ENCODE measurements at places on chromosomes 16 and 17. TPM values are rescaled to one million over a fixed set of nuclear protein-coding genes. Genes with fewer than 3 reads are reported as not detected.

- no peaks in the 10 kb centered on the region for H3K36me3 ChIP-seq
- no peak overlapping the region for H3K27ac ChIP-seq
- DNase-seq, result no peak
- H3K27me3 ChIP-seq, result no peaks in the 10 kb centered on the region
- H3K4me1 ChIP-seq, result peaks cover 44% of the 10 kb centered on the region
Measured at GRCh38 chr17:17056156-17056539, 13.9 kb downstream of the MPRIP start.

GRCh38 chr16:85438981-85439685 is 174.0 kb upstream of the GSE1 start:
- no peak overlapping the region for H3K4me3 ChIP-seq
- peaks cover under 1% of the 10 kb centered on the region for H3K4me1 ChIP-seq
- no peaks in the 10 kb centered on the region for H3K27me3 ChIP-seq
- no peaks in the 10 kb centered on the region for H3K36me3 ChIP-seq
- no peak overlapping the region for H3K27ac ChIP-seq
- DNase-seq, result no peak

- H3K4me1 ChIP-seq, result peaks cover 16% of the 10 kb centered on the region
- no peaks in the 10 kb centered on the region for H3K36me3 ChIP-seq
- DNase-seq, result peak; percentile 75
- H3K27ac ChIP-seq, result peak within 1 kb of the TSS; percentile 70
- peaks cover 2% of the 10 kb centered on the region for H3K27me3 ChIP-seq
- H3K4me3 ChIP-seq, result peak within 1 kb of the TSS; percentile 42
Measured at GRCh38 chr17:70168977-70169708, at the start of gene KCNJ2. Gene KCNJ2, plus strand, starts transcription at chr17:70169532. Its CDS starts 5,508 bp downstream, at chr17:70175040.

GRCh38 chr16:49643429-49644144 is 212.3 kb downstream of the ZNF423 start:
- DNase-seq, result no peak
- no peaks in the 10 kb centered on the region for H3K4me1 ChIP-seq
- no peak overlapping the region for H3K4me3 ChIP-seq
- H3K36me3 ChIP-seq, result no peaks in the 10 kb centered on the region
- H3K27ac ChIP-seq, result no peak overlapping the region
- H3K27me3 ChIP-seq, result no peaks in the 10 kb centered on the region

DNA sequence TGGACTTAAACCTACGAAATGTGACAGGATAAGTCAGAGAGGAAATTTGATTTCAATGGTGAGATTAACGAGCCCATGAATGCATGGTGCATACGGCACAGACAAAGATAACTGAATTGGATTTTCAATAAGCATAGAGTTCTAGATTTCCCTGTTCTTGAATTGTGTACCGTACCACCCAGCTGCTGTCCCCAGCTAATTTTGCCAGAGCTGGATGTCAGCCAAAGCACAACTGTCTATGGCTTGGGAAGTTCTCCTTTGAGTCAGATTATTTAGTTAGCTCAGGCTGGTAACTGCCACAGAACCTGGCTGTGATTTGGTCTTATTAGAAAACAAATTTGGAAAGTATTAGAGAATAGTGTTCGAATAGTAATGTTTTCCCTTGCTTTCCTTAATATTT is 143.1 kb downstream of the CDH13 start:
- no peaks in the 10 kb centered on the region for H3K36me3 ChIP-seq
- no peaks in the 10 kb centered on the region for H3K4me1 ChIP-seq
- H3K27me3 ChIP-seq, result no peaks in the 10 kb centered on the region
- no peak for DNase-seq
- no peak overlapping the region for H3K4me3 ChIP-seq

MLST8 gene
- 14.4 TPM for total RNA-seq

TEPSIN gene
- 10.0 TPM for total RNA-seq
